ENCODE measurements at places on chromosomes 12 and 14. TPM values are rescaled to one million over a fixed set of nuclear protein-coding genes. Genes with fewer than 3 reads are reported as not detected.

The EFS gene
- total RNA-seq: not detected

The DIP2B gene
- 23.7 TPM for total RNA-seq

The CD163 gene
- total RNA-seq: not detected

The AP1G2 gene
- total RNA-seq: 155 TPM

The LRRK2 gene
- 0.76 TPM for total RNA-seq

The CLECL1 gene
- total RNA-seq: 8.5 TPM

The LRRC10 gene
- total RNA-seq: not detected

The SRGAP1 gene
- 0.07 TPM for total RNA-seq

The LGR5 gene
- not detected for total RNA-seq

The SYCP3 gene
- 0.36 TPM for total RNA-seq

The KCNA1 gene
- total RNA-seq: not detected

The NDRG2 gene
- total RNA-seq: 5.3 TPM

The ADCY6 gene
- total RNA-seq: not detected

The CLEC1B gene
- not detected for total RNA-seq

The IFNG gene
- 43.6 TPM for total RNA-seq

The TXNRD1 gene
- total RNA-seq: 87.9 TPM

The TROAP gene
- total RNA-seq: 52.6 TPM

The SPTLC2 gene
- total RNA-seq: 30.2 TPM

The AREL1 gene
- 26.4 TPM for total RNA-seq

The KRT79 gene
- total RNA-seq: 0.87 TPM

The MMP14 gene
- 3.1 TPM for total RNA-seq
